ENCODE measurements at places on chromosomes 11 and 22.

GRCh38 chr22:50017701-50018224 lies 5.2 kb upstream of the IL17REL start:
- no peak for DNase-seq

DNA sequence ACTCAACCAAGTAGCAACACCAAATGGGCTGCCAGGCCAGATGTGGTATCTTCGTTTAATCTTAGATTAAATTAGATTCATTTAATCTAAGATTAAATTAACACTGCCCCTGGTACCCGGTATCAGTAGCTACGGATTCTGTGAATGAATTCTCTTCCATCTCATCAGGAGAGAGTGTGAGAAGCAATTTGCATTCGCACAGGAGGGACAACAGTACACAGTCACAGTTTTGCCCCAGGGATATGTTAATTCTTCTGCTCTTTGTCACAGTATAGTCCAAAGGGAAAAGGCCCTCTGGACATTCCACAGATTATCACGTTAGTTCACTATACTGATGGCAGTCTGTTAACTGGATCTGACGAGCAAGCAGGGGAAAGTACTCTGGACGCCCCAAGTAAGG lies 22.9 kb downstream of the ASCL2 start:
- no peak for DNase-seq

- no peak for DNase-seq
Observed at GRCh38 chr22:29408940-29409339, 20.6 kb upstream of the AP1B1 start.

- DNase-seq = no peak
Observed at GRCh38 chr11:110759972-110760381, 47.7 kb upstream of the ARHGAP20 start.

- no peak for DNase-seq
Observed at GRCh38 chr11:30914143-30914762, 328.1 kb upstream of the MPPED2 start.

- no peak for DNase-seq
Observed at GRCh38 chr11:125156346-125157117, 8.0 kb upstream of the PKNOX2 start.

- DNase-seq = no peak
Observed at GRCh38 chr11:27934830-27935145, 173.2 kb downstream of the KIF18A start.

GRCh38 chr11:93784935-93785360 lies 866 bp downstream of the MED17 start:
- no peak for DNase-seq

GRCh38 chr11:94730153-94730552 lies 38.0 kb upstream of the AMOTL1 start:
- DNase-seq = no peak

DNA sequence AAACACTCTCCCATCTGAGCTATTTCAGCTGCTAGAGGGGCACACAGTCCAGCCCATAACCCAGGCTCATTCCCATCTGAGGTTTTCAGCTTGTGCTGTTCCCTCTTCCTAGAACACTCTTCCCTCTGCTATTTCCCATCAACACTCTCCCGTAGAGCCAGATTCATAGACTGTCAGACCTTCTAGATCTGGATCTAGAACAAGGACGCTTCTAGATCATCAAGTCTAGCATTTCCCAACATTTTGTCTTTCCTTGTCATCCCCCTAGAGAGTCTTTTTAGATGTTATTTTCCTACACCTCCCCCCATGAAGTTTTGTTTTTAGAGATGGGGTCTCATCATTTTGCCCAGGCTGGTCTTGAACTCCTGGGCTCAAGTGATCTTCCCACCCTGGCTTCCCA lies 13.4 kb downstream of the CRYBA4 start:
- no peak for DNase-seq

DNA sequence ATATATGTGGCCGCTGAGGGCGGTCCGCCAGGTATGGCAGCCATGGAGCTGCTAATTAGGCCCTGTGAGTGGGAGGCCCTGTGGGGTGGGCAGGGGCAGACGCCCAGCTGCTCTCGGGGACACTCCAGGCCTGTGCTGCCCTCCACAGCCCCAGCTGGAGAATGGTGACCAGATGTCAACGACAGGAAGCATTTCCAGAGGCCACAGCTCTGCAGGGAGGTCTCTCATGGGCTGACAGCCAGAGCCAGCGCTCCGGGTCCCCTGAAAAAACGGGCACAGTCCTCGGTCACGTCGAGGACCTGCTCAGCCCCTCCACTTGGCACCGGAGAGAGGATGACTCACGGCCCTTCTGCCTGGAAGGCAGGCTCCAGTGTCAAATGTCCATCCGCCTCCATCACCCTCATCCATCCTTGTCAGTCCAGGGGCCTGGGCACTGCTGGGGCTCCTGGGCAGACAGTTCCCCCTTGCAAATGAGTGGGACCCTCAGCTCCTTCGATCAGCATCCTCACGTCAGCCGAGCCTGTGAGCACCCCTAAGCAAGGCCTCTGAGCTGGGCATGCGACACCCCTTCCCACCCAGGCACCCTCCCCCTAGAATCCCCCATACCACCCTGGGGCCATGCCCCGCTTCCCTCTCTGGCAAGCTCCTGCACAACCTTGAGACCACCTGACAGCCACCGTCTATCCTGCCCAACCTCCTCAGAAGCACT lies 1.9 kb downstream of the BID start:
- DNase-seq = no peak

DNA sequence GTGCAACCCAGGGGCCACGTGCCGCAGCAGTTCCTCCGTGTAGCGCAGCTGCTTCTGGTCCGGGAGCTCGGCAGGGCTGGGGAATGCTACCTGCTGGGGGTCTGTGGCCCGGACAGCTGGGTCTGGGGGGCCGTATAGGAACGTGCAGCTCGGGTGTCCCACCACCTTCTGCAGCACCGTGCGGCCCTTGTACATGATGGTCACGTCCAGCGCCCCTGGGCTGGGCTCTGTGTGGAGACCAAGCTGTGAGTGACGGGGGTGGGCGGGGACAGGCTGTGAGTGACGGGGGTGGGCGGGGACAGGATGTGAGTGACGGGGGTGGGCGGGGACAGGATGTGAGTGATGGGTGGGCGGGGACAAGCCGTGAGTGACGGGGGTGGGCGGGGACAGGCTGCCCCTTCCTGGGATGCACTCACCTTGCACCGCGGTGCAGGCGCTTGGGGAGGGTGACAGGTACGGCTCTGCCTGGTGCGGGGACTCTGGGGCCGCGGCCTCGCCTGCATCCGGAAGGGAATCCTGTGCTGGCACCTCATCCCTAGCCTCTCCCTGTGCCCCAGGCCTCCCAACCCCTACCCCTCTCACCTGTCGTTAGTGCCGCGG lies 2.3 kb downstream of the IRF7 start:
- peak; percentile 68 for DNase-seq

DNA sequence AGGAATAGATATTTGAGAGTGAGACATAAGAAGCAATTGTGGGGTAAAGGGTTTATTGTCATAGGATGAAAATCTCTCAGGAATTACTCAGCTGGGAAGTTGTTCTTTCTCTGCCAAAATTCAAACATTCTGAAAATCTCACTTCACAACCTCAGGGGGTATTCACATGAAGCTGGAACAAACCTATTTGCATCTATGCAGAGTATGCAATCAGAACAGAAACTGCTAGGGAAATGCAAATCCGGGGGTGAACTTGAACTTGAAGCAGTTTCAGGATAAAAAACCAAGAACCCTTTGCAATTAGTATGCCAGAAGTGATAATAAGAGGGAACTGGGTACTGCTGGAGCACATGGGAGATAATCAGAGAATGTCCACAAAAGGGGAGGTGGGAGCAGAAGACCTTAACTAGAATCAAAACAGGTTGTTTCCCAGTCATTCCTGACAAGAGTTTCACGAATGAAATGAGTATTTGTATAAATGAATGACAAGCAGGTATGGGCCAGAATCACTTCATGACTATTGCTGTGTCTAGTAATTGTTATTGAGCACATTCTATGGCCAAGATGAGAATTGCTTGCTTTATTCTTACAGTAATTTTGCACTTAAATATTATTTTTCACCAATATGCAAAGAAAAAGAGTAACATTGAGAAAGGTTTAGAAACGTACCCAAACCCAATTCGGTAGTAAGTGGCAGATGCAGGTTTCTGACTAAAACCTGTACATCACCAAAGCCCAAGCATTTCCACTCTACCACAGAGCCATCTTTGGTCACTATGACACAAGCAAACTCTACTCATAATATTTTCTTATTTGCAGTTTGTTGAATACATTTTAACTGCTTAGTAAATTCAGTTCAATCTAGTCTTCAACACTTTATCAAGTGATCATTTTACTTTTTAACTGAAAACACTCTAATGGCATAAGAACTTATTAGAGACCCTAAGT lies 61.8 kb upstream of the UBASH3B start:
- no peak for DNase-seq

GRCh38 chr11:124840666-124841065 lies 24.6 kb upstream of the ROBO3 start:
- DNase-seq = no peak

- no peak for DNase-seq
Observed at GRCh38 chr22:23012081-23012622, 58.2 kb upstream of the GNAZ start.

DNA sequence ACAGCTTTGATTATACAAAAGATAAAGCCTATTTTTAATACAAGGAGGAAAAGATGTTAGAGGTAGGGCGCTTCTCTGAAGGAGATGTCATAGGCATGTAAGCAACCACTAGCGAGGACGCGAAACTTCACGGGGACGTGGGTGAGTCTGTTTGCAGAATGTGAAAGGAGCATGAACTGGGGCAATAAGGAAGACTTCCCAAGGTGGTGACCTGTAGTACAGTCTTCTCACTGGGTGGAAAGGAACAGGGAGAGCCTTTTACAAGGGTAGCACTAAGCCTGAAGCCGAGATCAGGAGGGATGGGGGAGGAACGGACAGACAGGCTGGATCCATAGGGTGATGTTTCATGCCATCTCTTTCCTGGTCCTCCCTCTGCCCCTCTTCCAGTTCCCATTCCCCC lies 10.0 kb upstream of the MICAL2 start:
- DNase-seq = no peak

GRCh38 chr11:96324912-96325311 lies 18.1 kb downstream of the MAML2 start:
- no peak for DNase-seq

DNA sequence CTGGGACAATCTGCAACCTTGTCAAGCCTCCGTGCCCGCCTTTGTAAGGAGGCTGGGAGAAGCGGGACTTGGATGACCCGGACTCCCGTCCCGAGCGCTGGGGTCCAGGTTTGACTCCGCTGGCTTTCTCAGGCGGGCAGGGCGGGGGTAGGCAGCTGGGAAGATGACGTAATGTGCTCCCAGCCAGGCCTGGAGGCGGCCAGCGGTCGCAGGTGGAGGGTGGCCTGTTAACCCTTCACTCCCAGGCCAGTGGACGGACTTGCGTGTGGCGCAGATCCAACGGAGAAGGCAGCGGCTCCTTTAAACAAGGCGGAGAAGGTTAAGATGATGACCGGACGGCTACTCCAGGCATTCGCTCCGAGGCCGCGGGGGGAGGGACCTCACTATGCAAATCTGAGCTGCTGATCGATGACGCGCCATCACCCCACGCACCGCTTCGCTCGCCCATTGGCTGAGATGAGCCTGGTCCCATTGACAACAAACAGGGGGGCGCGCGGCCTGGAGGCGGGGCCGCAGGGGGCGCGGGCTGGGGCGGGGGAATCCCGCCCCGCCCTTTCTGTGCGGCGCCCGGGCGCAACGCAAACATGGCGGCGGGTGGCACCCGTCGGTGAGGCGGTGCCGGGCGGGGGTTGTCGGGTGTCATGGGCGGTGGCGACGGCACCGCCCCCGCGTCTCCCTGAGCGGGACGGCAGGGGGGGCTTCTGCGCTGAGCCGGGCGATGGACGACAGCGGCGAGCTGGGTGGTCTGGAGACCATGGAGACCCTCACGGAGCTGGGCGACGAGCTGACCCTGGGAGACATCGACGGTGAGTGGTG lies at the start of gene SREBF2:
SREBF2 (plus strand) TSS at position 553 of the 816 bp plus-strand sequence; CDS start at position 719, 166 bp downstream.
- DNase-seq = peak; percentile 96

DNA sequence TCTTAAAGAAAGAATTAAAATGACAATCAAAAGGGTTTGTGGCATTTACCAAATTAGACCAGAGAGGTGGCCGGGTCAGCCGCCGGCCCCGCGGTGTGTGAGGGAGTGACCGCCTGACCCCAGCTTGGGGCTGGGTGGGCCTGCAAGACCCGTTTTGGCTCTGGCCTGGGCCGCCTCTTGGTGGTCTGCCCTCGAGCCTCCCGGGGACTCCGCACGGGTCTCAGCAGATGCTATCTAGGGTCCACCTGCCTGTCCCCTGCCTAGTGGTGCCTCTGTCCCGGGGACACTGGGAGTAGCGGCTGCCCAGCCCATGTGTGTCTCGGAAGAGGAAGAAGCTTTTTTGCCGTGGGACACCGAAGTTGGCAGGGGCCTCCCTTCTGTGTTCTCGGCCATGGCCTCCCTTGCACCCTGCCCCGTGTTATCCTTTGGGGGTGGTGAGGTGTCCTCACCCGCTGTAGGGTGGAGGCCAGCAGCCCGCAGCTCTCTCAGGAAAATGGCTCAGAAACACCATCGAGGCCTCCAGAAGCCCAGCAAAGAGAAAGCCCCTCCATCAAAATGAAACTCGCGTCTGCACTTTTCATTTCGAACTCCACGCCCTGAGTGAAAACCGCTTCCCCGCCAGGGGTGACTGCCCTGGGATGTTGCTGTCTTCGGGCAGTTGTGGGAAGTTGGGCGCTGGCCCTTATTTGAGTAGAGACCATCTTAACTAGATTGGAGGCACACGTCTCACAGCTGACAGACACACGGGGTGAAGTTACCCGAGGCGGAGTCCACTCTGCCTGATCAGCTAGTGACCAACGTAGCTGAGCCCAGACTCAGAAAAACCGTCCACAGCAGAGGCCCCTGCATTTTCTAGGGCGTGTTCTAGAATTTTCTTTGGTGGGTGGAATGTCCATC lies 8.0 kb downstream of the CCND1 start:
- DNase-seq = no peak

- no peak for DNase-seq
Observed at GRCh38 chr11:57979532-57980079, 44.1 kb upstream of the OR9Q1 start.

DNA sequence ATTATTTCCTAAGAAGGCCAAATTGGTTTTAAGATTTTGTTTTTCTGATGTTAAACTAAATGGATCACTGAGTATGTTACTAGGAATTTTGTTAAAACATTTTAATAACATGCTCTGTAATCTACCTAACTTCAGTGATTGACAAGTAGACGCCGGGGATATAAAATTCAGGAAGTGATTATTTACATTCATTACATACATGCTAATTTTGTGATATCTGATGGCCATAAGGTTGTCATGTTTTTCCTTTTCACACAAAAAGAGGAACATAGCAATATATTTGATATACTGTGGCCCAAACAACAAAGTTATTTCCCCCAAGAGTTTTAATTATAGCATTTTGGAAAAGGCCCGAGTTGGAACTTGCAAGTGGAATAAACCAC lies 12.1 kb downstream of the SCUBE1 start:
- DNase-seq = no peak

DNA sequence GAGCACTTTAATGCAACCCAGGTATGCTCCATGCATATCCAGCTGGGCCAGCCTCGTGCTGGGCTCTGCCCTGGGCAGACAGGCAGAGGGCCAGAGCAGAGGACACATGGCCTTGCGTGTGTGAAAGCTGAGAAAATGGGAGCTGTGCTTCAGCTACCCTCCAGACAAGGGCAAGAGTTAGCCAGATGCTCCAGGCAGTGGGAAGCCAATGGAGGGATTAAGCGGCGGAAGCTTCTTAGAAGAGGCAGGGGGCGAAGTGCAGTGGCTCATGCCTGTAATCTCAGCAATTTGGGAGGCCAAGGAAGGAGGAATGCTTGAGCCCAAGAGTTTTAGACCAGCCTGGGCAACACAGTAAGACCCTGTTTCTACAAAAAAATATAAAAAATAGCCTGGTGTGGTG lies 9.8 kb upstream of the ARHGEF17 start:
- no peak for DNase-seq

- DNase-seq = no peak
Observed at GRCh38 chr11:103587901-103588788, 448.3 kb upstream of the DDI1 start.

GRCh38 chr11:14451825-14452224 lies 47.8 kb downstream of the COPB1 start:
- no peak for DNase-seq

Measured in activated CD4-positive, CD25-positive, alpha-beta regulatory T cell (primary cell).